ENCODE measurements at places on chromosomes 6 and 20. TPM values are rescaled to one million over a fixed set of nuclear protein-coding genes. Genes with fewer than 3 reads are reported as not detected.

DNA sequence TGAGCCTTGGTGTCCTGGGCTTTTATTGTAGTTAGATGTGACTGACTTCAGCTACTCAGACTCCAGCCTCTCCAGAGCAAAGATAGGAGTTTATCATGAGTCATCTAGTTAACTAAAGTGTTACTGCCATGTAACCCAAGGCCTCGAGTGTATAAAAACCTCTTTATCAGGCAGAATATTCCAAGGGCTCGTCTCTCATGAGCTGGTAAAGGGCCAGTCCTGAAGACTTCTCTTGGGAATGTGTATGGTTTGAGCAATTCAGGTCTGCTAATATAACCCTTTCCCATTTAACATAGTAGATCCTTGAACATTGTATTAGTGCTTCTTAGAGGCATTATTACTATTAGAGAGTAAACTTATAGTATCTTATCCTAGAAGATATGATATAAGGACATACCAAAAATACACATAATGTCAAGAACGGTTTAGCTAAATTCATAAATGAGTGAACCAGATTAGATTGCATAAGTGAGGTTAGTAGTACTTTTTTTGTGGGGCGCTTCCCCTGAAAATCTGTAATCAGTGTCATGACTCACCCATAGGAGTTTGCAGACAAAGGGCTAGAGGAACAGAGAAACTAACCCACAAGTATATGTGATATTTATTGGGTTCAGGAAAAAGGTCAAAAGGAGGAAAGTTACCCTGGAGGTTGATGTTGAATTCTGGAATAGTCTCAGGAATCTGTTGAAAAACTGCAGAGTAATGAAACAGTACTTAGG is 16.0 kb downstream of the DSE start:
- no peak for DNase-seq

TAPBP gene
- 217 TPM for total RNA-seq

GRCh38 chr6:103277936-103278335 is 1581.8 kb downstream of the HACE1 start:
- no peak for DNase-seq

- no peak for DNase-seq
These were observed 54.7 kb downstream of the TRAM2 start for GRCh38 chr6:52522151-52522626.

DNA sequence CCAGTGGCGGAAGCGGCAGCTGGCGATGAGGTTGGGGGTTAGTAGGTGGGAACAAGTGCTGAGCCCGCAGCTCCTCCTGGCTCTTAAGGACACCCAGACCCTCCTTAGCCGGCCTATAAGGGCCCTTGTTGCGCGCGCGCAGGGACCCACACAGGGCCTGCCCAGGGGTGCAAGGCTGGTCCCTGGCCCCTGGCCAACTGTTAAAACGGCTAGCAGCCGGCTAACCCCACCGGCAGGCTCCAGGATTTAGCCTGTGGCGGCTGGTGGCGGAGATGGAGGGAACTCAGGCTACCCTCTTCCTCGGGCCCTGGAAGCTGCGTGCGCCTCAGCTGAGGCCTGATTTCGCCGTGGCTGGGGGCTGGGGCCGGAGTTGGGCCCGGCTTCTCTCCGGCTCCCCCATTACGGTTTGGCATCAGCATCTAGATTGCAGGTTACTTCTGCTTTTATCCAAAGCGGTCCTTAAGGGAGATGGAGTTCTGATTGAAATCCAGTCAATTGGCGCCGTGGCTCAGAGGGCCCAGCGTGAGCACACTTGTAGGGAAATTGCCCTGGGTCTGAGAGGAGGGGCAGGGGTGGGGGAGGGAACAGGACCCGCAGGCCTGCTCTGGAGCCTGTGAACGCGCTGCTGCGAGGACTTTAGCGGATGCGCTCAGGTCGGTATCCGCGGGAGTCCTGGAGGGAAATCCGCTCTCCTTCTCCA is 36.9 kb upstream of the CCDC167 start:
- DNase-seq: no peak

GRCh38 chr20:48178633-48179032 is 393.4 kb upstream of the SULF2 start:
- DNase-seq: no peak

- peak; percentile 58 for DNase-seq
These were observed 96.6 kb upstream of the AKIRIN2 start for GRCh38 chr6:87798393-87799278.

DNA sequence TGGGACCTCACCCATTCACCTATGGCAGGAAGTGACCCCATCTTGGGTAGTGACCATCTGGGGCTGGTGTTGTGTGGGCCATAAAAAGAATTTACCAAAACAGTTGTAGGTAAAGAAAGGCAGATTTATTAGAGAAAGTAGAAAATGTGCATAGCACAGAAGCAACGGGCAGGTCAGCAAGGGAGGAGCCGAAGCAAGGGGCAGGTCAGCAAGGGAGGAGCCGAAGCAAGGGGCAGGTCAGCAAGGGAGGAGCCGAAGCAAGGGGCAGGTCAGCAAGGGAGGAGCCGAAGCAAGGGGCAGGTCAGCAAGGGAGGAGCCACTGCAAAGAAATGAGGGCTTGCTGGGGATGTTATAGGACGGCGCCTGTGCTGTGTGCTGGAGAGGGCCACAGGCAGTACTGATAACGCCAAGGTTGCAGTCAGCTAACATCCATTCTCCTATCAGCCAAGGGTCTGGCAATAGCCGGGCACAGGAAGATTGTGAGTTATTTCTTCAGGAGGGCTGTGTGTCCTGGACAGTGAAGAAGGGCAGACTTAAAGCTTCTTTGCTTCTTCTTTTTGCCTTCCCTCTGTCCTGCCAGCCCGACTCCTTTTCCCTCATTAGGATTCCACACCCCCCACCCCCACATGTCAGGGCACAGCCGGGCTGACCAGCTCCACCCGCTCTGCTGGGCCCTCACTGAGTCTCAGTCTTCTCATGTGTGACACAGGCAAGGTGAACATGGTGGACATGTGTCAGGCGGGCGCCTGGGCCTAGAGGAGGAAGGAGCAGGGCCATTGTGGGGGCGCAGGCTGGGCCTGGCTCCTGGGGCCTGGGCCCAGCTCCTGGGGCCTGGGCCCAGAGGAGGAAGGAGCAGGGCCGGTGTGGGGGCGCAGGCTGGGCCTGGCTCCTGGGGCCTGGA is 31.6 kb upstream of the CHRNA4 start:
- no peak for DNase-seq

GRCh38 chr20:15020845-15021244 is 683.4 kb upstream of the FLRT3 start:
- DNase-seq: no peak

DNA sequence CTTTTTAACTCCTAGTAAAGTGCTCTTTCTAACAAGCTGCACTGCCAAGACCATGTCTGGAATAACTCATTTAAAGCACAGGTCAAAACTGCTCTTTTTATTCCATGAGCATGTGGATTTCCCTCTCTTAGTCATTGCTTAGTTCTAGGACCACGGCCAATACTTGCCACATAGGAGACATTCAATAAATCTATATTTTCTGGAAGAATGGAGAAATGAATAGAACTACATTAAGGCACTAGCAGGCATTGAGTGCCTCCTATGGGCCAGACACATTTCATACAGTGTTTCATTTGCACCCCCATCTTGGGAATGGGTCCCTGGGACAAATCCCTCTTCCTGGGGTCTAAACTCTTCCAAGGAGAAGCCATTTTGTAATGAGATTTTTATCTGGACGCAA is 552.8 kb upstream of the CITED2 start:
- DNase-seq: no peak

GRCh38 chr6:147834084-147834776 is 325.7 kb downstream of the SAMD5 start:
- no peak for DNase-seq

DNA sequence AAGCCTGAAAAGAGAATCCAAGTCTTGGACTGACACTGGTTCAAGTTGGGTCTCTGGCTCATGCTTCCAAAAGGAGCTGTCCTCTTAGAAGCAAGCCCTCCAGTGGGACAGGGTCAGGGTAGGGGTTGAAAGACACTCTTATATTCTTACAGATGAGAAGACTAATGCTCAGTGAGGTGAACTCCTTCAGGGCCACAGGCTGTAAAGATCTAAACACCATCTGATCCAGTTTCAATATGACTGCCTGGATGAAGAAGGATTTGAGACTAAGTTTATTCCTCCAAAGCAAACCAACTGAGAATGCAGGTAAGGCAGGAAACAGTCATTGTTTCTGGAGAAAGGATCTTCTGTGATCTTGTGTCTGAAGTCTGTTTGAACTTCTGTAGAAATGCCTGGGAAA is 99.0 kb upstream of the TAB2 start:
- no peak for DNase-seq

DNA sequence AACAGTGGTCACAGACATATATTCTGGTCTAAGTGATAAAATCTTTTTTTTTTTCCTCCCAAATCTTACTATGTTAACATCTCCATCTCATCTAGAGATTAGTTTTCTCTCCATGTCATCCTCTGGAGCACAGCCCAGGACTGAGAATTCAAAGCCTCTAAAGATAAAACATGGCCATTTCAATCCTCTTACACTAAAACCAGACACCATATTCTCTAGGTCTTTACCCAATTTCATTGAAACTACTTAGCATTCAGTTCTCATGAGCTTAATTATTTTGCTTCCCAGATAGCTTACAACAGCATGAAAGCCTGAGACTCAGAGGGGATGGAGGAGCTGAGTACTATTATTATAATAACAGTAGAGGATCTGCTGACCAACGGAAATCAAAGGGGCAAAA is 92.7 kb downstream of the FARS2 start:
- no peak for DNase-seq

ZNFX1 gene
- 44.0 TPM for total RNA-seq

DNA sequence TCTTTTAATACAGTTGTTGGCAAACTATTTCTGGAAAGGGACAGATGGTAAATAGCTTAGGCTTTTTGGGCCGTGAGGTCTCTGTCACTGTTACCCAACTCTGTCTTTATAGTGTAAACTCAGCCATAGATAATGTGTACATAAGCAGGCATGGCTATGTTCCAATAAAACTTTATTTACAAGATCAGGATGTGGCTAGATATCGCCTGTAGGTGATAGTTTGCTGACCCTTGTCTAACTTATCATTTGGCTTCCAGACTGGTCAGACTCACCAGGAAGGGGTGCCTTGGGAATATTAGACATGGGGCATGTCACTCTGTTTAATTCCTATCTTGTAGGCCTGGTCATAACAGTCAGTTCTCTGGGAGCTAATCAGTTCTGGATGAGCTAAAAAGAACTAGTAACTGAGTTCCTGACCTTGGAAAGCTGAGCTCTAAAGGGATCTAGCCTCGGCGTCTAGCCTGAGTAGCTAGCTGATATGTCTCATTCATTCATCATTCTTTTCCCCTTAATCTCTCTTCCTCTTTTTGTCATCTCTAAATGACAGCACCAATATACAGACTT is 163.6 kb downstream of the SLC16A10 start:
- no peak for DNase-seq

GRCh38 chr6:112237066-112237465 is 17.3 kb downstream of the LAMA4 start:
- DNase-seq: no peak

SEMG1 gene
- not detected for total RNA-seq

- DNase-seq: no peak
These were observed 6.6 kb upstream of the BTBD9 start for GRCh38 chr6:38646166-38646878.

- DNase-seq: no peak
These were observed 85.6 kb downstream of the MRPL14 start for GRCh38 chr6:44041461-44042260.

- DNase-seq: no peak
These were observed 263.9 kb upstream of the CITED2 start for GRCh38 chr6:139638179-139638941.

- DNase-seq: no peak
These were observed 176.0 kb downstream of the SASH1 start for GRCh38 chr6:148518511-148519156.

DNA sequence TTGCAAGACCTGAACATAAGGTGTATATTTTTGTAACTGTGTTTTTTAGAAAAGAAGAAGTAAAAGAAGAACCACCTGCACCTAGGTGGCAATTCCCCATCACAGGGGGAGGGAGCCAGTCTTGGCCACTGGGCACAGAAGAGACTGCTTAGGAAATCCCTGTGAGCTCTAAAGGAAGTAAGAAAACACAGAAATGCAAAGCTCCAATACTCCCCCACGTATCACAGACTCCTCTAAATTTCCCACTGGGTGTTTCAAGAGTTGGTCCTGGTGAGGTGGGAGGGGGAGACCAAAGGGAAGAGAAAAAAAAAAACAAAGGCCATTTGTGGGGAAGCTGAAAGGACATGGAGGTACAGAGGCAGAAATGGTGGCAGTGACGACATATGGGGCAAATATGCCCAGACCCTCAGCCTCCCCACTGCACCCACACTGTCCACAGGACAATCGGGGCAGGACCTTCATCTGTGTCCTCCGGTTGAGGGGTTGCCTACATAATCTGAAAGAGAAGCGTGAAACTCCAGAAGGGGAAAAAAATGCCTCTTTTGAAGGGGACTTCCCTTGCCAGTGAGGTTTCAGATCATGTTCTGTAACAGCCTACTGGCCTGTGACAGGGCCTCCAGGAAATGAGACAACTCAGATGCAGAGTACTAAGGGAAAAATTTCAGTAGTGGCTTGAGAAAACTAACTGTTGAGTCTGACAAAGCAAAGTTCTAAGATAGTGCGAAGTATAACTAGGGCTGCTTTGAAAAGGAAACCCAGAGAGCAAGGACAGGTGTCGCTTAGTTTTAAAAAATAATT is 226.2 kb upstream of the MARCKS start:
- no peak for DNase-seq

GRCh38 chr6:111032484-111033140 is 50.8 kb downstream of the RPF2 start:
- DNase-seq: no peak

DNA sequence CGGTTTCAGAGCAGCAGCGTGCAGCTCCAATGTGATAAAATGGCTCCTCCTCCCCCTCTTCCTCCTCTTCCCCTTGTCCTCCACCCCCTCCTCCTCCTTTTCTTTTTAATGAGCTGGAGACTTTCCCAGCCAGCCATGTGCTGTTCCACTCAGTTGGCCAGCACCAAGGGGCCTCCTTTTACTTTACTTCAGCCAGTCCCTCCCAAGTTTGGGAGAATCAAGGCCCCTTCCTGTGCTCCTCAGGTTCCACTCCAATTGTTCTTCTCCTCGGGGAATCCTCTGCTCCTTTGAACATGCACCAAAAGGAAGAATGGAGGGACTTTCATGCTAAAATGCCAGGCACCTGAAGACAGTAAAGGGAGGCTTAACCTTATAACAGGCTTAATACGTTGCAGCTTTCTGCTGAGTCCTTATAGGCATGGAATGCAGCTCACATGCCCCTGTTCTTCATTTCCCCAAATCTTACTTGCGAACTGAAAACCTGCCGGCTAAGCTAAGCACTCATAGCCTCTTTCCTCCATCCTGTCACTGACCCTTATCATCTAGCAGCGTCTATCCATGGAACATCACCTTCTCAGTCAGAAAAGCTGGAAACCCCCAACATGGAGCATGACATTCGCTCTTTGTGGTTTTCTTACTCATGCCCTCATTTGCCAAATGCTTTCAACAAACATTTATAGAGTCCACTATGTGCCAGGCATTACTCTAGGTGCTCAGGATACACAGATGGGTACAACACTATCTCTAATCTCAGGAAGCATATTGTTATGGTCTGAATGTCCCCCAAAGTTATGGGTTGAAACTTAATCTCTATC is 170.6 kb downstream of the PHACTR1 start:
- peak; percentile 69 for DNase-seq

- DNase-seq: no peak
These were observed 302.6 kb upstream of the NRSN1 start for GRCh38 chr6:23823421-23823820.

TBXT gene
- not detected for total RNA-seq

- DNase-seq: no peak
These were observed 18.0 kb downstream of the GATA5 start for GRCh38 chr20:62457831-62458230.

TMEM200A gene
- total RNA-seq: 17.9 TPM

- no peak for DNase-seq
These were observed 9.7 kb upstream of the SLCO4A1 start for GRCh38 chr20:62632575-62633090.
